ENCODE measurements at places on chromosomes 2 and 18.

DNA sequence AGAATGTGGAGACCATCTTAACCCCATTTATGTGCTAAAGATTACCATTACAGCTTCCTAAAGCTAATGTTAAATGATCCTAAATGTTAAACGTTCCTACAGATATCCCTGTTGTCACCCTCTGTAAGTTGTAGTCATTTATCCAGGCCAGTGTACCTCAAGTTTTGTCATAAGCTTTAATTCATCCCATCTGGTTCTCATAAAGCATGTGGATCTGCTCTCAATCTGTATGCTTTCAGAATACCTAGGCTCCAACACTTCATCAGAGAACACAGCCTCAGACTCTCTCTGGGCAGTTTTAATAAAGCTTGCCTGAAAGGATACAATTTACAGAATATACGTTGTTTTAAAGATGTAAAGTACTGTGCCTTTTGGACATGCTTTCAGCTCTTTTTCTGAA, 4.2 kb upstream of the CCDC178 start:
- DNase-seq, result no peak

GRCh38 chr18:38545071-38545470, 979.5 kb upstream of the CELF4 start:
- no peak for DNase-seq

DNA sequence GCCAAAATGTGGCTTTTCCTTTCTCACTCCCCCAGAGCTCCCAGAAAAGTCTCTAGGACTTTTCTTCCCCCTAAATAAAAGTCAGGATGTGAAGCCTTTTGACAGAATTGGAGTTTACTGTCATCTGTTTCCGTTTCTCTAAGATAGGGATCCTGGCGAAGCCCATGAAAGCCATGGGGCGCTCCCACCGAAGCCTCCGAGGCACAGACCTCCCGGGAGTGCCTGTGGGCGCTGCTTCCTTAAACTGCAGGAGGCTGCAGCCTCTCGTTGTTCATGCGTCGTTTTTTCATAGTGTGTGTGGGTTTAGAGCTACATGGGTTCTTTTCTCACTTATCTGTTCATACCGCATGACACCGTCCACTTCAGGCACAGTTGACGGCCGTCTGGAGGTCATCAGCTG, 56.8 kb downstream of the ASAP2 start:
- DNase-seq, result no peak

DNA sequence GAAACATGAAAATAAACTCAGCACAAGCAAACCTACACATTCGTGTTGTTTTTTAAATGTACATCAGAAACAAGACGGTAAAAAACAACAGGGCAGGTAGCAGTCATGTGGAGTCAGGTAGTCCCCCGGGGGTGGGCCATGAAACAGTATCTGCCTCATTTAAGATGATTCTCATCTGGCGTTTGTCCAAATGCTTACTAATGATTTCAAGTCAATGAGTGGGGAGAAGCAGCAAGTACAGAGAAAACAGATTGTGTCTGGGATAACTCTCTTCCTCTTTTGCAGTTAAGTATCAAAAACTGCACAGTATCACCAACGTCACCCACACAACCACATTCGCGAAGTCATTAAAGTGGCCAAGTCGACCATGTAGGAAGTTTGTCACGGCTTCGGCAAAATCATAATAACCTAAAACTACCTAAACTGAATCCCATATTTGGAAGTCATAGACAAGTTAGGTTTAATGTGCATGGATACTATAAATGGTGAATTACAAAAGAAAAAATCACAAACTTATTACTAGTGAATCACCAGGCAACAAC, 1.3 kb downstream of the LAPTM4A start:
- no peak for DNase-seq

DNA sequence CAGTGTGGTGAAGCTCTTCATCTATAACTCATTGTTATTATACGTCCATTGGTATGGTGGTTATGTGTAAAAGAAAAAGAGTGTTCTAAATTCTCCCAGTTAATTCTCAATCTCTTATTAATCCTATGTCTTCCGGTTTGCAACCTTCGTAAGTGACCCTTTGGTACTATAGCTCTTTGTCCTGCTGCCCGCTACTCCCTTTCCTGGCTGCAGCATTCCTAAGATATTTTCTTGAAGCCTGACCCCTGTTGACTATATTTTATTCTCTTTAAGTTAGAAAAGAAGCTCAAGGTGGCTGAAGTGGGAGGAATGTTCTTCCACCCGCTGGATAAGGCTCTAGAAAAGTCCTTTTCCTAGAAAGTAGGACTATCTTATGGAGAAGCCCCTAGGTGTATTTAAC, 684.8 kb downstream of the SOCS6 start:
- no peak for DNase-seq

- DNase-seq, result no peak
Observed at GRCh38 chr2:239745386-239746227, 279.5 kb downstream of the NDUFA10 start.

GRCh38 chr2:15964936-15965563, 24.7 kb downstream of the MYCN start:
- DNase-seq, result no peak

GRCh38 chr18:11379660-11380059, 229.7 kb upstream of the SLC35G4 start:
- no peak for DNase-seq

- DNase-seq, result no peak
Observed at GRCh38 chr2:177291701-177292100, 27.2 kb upstream of the NFE2L2 start.

Measured in activated CD4-positive, alpha-beta T cell treated with anti-CD3 and anti-CD28 coated beads for 24 hours (primary cell).